ENCODE measurements at places on chromosomes 7 and 10.
A peak's percentile ranks its signal among the peaks of the same experiment; 100 is the strongest.

DNA sequence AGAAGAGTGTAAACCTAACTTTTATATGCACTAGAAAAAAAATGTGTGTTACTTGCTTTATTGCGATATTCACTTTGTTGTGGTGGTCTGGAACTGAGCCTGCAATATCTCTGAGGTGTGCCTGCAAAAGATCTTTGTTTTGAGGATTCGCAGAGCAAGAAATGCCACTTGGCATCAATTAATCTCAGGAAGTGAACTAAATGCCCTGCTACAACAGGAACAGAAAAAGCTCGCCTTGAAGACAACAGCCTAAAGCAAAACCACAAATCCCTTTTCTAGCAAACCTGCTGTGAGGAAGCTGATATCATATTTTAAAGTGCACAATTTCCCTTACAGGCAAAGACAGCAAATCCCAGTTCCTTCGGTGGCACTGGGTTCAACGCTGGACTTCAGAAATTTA, 675.8 kb downstream of the KCNMA1 start:
- DNase-seq = no peak

GRCh38 chr10:94123258-94123995, 129.7 kb downstream of the PLCE1 start:
- no peak for DNase-seq

DNA sequence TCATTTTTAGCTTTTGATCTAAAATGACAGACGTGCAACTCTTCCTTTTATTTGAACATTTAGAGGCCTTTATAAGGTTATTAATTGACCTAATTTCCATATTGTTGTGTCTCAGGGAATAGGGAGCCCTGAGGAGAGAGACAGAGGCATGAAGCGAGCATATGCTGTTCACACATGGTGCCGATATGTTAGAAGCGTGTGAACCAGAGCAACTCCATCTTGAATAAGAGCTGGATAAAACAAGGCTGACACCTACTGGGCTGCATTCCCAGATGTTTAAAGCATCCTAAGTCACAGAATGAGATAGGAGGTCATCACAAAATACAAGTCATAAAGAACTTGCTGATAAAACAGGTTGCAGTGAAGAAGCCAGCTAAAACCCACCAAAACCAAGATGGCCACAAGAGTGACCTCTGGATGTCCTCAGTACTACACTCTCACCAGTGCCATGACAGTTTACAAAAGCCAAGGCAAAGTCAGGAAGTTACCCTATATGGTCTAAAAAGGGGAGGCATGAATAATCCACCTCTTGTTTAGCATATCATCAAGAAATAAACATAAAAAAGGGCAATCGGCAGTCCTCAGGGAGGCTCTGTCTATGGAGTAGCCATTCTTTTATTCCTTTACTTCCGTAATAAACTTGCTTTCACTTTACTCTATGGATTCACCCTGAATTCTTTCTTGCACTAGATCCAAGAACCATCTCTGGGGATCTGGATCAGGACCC, 80.1 kb downstream of the SEC61G start:
- DNase-seq = no peak

- no peak for DNase-seq
Observed at GRCh38 chr7:4531236-4531635, 150.9 kb upstream of the FOXK1 start.

DNA sequence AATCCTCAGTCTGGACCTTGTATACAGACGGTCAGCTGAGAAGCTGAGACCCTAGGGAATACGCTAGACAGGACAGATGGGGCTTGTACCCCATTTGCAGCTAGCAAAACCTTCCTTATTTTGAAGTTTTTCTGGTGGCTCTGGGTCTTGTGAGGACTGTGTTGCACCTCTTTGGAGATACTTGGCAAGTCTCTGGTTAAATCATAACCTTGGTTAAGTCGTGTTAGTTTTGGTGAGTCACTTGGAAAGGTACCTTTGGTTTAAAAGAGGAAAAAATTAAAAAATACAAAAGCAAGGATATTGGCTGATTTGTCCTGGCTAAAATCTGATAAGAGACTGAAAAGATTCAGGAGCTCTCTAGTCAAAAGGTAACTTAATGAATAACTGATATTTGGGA, 140.6 kb downstream of the COBL start:
- no peak for DNase-seq

GRCh38 chr7:80392229-80393169, 119.4 kb downstream of the GNAT3 start:
- no peak for DNase-seq

- DNase-seq = peak; percentile 18
Observed at GRCh38 chr7:29563590-29564495, at the start of gene PRR15. Gene PRR15 (plus strand): TSS chr7:29563835. CDS start chr7:29566330, 2,495 bp downstream.

DNA sequence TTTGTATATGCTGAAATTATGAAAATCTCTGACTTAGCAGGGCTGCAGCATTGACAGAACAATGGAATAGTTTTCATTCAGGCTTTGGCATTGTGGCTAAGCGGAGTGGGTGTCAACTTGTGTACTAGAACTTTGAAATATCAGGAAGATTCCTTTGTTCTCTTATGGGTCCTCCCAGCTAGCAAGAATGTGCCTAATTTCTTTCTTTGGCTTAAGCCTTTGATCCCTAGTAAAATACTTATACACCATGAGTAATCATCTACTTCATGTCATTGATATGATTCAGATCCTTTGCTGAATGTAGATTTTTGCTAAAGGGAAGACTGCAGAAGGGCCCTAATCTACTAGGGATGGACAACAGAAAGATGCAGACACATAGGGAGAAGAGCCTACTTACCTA, 6.2 kb downstream of the AVL9 start:
- no peak for DNase-seq

DNA sequence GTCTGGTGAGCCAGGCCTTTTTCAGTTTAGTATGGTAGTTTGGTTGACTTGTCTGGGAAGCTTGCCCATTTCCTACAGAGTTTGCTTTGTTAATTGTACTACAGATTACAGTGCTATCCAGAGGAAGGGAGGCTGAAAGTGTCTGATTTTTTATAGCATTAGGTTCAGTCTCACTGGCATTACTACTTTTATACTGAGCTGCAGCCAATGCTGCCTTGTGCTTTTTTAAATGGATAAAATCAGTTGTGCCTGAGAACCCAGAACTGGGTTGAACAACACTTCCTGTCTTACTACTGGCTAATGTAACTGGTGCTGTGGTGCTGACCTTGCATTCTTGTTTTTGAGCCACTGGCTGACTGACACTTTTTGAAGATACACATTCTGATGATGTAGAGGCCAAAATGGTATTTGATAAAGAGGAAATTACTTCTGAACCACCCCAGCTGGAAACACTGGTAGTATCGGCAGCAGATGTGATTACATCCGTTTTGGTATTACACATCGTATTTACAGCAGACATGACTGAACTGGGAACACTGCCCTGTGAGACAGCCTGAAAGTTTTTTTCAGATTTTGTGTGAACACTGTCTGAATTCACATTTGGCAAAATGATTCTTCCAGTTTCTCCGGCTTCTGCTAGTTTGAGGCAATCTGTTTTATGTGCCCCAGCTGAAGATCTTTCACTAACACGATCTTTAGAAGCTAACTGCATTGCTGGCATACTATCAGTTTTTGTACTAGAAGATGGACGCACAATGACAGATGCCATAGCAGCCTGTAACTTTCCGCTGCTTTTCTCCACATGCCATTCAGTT, 74.1 kb downstream of the NRBF2 start:
- DNase-seq = no peak

GRCh38 chr10:56928714-56929113, 567.7 kb upstream of the ZWINT start:
- no peak for DNase-seq

Measured in activated CD4-positive, alpha-beta T cell treated with anti-CD3 and anti-CD28 coated beads, Interleukin-2, amount 50 U/mL, for 48 hours (primary cell).